WTC11 (cell line): ENCODE measurements at places on chromosomes 13 and 19.

DNA sequence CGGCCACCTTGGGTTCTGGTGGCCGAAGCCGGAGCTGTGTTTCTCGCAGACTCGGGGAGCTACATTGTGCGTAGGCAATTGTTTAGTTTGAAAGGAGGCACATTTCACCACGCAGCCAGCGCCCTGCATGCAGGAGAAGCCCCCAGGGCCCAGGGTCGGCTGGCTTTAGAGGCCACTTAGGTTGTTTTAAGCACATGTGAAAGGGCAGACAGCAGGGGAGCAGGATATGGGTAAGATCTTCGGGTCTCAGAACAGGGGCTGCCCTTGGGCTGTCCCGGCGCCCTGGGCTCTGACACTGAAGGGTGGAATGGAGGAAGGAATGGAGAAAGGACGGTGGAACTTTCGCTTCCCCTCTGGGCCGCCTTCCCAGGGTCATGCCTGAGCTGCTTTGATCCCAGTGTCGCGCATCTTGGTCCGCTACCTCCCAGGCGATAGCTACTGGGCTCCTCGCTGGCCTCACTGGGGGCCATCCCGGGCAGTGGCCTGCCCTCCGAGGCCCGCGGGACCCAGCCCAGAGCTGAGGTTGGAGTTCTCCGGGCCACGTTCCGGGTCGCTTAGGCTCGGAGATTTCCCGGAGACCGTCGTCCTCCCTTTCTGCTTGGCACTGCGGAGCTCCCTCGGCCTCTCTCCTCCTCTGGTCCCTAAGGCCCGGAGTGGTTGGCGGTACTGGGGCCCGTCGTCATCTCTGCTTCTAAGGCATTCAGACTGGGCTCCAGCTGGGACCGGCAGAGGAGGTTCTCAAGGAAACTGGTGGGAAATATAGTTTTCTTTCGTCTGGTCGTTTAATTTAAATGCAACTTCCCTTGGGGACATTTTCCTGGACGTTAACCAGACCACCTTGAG lies 4.3 kb upstream of the POU4F1 start:
- DNase-seq: peak; percentile 50

GRCh38 chr19:39236527-39236926 lies 8.3 kb downstream of the IFNL3 start:
- no peak for DNase-seq

- DNase-seq: no peak
Measured at GRCh38 chr19:41876847-41877832, at the start of gene CD79A. Gene CD79A, plus strand, starts transcription at chr19:41877279. Its CDS starts 26 bp downstream, at chr19:41877305.

DNA sequence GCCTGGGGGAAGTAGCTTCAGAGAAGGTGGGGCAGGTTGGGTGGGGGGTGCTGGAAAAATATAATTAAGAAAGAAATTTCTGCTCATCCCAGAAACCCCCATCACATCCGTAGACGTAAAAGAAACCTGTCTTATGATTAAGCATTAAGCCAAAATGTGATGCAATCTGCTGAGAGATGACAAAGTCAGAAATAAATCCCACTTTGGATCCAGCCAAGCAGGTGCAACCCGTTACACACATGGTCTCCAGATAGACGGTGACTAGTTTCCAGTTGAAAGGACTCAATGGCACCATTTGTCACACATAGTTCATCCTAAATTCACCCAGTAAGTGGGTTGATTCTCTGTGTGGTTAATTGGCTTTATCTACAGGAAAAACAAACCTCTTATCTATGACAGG lies 34.1 kb downstream of the PSG5 start:
- no peak for DNase-seq

GRCh38 chr13:20363603-20364002 lies 131.5 kb upstream of the GJB6 start:
- DNase-seq: no peak
